WTC11 (cell line): ENCODE measurements at places on chromosomes 2 and 18. TPM values are rescaled to one million over a fixed set of nuclear protein-coding genes. Genes with fewer than 3 reads are reported as not detected.
A peak's percentile ranks its signal among the peaks of the same experiment; 100 is the strongest.

The THAP4 gene
- 72.6 to 88.6 TPM (median 78.0 TPM) in 3 replicates for total RNA-seq

The ABCG8 gene
- 0.23 to 0.25 TPM in 2 of 3 replicates, not detected in the other for total RNA-seq

The TXNDC9 gene
- 24.1 to 31.0 TPM (median 24.6 TPM) in 3 replicates for total RNA-seq

GRCh38 chr2:149004836-149005235 is 33.7 kb upstream of the LYPD6B start:
- no peaks in the 10 kb centered on the region for H3K27me3 ChIP-seq
- no peak overlapping the region for H3K4me3 ChIP-seq
- peaks cover 77% of the 10 kb centered on the region for H3K36me3 ChIP-seq
- peaks cover 48% of the 10 kb centered on the region for H3K4me1 ChIP-seq

DNA sequence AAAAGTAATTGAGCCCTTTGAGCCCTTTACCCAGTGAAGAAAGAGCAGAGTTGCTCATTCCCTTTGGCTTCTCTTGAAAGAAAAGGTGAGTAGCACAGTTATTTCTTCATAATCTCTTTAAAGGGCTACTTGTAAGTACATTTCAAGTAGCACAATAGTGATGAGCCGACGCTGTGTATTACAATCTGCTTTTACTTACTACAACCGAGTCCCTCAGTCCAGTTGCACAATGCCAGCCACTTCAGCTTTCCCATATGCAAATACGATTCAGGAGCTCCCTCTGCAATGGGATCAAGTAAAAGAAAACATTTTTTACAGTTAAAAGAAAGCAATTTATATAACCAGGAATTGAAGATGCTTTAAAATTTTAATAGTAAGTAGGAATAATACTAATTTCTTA is 868.5 kb downstream of the RNF144A start:
- DNase-seq, result no peak
- H3K4me3 ChIP-seq, result no peak overlapping the region
- H3K4me1 ChIP-seq, result 0 out of 2 replicates have a peak, but pooled peaks cover under 1% of the 10 kb centered on the region
- H3K36me3 ChIP-seq, result peaks cover 2% of the 10 kb centered on the region; the same call in 1 of the 2 replicates
- no peak overlapping the region for H3K27ac ChIP-seq
- no peaks in the 10 kb centered on the region for H3K27me3 ChIP-seq

GRCh38 chr2:203763241-203763937 is 57.0 kb downstream of the CD28 start:
- H3K4me3 ChIP-seq, result no peak overlapping the region
- H3K27me3 ChIP-seq, result no peaks in the 10 kb centered on the region
- DNase-seq, result no peak
- no peaks in the 10 kb centered on the region for H3K36me3 ChIP-seq
- peaks cover 12% of the 10 kb centered on the region for H3K4me1 ChIP-seq

DNA sequence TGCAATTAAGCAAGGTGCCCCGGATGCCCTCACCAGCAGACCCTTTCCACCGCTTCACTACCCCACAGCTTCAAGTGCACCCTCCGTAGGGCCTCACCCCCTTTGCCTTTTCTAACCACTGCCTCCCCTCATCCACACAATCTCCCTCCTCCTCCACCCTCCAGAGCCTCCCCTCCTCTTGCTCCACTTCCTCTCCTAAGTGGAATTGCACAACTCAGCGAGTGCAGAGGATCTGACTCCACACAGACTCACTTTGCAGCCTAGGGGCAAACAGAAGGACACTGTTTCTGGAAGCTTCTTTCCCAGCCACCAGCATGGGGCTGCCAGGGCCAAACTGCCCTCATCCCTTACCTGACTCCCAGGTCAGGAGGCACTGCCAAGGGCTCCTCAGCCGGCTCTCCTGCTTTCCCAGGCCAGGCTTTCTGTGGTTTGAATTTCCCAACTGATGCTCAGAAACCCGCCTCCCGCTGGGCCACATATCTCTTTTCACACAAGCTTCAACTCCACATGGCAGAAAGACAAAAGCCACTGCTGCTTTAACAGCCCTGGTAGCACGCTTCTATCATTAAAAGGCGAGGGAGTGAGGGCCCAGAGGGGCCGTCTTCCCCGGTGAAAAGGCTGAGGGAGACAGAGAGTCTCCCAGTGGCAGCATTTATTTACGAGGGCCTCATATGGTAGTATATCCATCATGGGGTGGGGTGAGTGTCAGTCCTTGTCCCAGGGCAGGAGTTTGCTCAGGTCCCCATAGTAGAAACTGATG is 74.7 kb upstream of the MGAT4A start:
- no peak for DNase-seq
- H3K4me3 ChIP-seq, result no peak overlapping the region
- peaks cover 19% of the 10 kb centered on the region; the same call in 1 of the 2 replicates for H3K4me1 ChIP-seq
- H3K27me3 ChIP-seq, result no peaks in the 10 kb centered on the region; the same call in 1 of the 2 replicates
- H3K36me3 ChIP-seq, result no peaks in the 10 kb centered on the region
- no peak overlapping the region for H3K27ac ChIP-seq

- H3K27me3 ChIP-seq, result peaks cover 2% of the 10 kb centered on the region; the same call in 1 of the 2 replicates
- H3K27ac ChIP-seq, result no peak overlapping the region
- no peaks in the 10 kb centered on the region for H3K36me3 ChIP-seq
Observed at GRCh38 chr2:16014041-16014787, 73.9 kb downstream of the MYCN start.

- no peak overlapping the region for H3K4me3 ChIP-seq
- H3K36me3 ChIP-seq, result peaks cover 21% of the 10 kb centered on the region
- DNase-seq, result no peak
Observed at GRCh38 chr18:46728219-46728930, 28.5 kb downstream of the ST8SIA5 start.

DNA sequence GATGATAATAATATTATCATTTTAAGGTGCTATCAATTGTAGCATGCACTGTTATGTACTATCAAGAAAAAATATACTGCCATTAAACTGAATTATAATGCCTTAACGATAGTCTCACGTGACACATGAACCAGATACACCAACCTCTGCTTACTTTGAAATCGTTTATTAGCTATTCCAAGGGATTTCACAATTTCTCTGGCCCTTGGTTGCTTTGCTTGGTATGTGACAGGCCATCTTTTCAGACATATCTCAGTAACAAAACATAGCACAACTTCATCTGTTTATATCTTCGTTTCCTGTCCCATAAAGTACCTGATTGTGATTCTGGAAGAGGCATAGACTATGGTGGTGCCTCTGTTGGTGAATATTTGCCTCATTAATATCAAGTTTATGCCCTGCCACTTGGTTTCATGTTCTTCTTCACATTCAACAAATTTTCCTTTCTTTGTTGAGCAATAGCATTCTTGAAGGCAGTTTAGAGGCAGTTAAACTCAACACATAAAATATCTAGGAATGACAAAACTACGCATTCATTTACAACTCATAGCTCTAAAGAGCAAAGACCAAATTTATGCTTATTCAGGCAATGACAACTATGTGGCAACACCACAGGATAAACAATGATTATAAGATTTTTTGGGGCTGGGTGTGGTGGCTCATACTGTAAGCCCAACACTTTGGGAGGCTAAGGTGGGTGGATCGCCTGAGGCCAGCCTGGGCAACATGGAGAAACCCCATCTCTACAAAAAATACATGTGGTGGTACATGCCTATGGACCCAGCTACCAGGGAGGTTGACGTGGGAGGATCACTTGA is 84.3 kb downstream of the MCFD2 start:
- H3K27me3 ChIP-seq, result no peaks in the 10 kb centered on the region
- H3K27ac ChIP-seq, result no peak overlapping the region
- no peaks in the 10 kb centered on the region for H3K4me1 ChIP-seq
- DNase-seq, result no peak
- H3K4me3 ChIP-seq, result no peak overlapping the region

GRCh38 chr2:222194669-222195068 is 104.1 kb downstream of the PAX3 start:
- H3K27ac ChIP-seq, result no peak overlapping the region
- H3K36me3 ChIP-seq, result no peaks in the 10 kb centered on the region
- peaks cover 7% of the 10 kb centered on the region for H3K4me1 ChIP-seq
- H3K4me3 ChIP-seq, result no peak overlapping the region
- no peak for DNase-seq

DNA sequence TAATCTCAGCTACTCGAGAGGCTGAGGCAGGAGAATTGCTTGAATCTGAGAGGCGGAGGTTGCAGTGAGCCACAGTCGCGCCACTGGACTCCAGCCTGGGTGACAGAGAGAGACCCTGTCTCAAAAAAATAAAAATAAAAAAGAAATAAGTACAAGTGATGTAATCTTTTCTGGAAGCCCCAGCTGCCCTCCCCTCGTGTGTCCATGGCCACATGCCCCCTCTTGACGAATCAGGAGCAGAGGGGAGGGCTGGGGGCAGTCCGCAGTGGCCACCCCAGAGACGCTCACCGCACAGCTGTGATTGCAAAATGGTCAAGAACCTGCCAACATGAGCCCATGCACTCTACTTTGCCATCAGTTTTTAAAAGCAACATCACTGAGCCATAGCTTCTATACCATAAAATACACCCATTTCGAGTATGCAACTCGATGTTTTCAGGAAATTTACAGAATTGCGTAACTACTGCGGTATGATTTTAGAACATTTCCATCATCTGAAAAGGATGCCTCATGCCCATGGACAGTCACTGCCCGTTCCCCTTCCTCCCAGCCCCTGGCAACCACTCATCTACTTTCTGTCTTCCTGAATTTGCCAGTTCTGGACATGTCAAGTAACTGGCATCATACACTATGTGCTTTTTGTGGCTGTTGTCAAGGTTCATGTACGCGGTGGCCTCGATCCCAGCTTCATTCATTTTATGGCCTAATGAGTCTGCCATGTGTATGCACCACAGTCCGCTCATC is 88.1 kb downstream of the NDUFA10 start:
- no peak overlapping the region for H3K4me3 ChIP-seq
- no peak overlapping the region for H3K27ac ChIP-seq
- DNase-seq, result peak; percentile 1

GRCh38 chr2:223090039-223090438 is 38.0 kb downstream of the KCNE4 start:
- H3K27me3 ChIP-seq, result no peaks in the 10 kb centered on the region; the same call in 1 of the 2 replicates
- no peak for DNase-seq
- H3K4me3 ChIP-seq, result no peak overlapping the region
- H3K27ac ChIP-seq, result no peak overlapping the region
- no peaks in the 10 kb centered on the region for H3K36me3 ChIP-seq
- H3K4me1 ChIP-seq, result peaks cover 10% of the 10 kb centered on the region

DNA sequence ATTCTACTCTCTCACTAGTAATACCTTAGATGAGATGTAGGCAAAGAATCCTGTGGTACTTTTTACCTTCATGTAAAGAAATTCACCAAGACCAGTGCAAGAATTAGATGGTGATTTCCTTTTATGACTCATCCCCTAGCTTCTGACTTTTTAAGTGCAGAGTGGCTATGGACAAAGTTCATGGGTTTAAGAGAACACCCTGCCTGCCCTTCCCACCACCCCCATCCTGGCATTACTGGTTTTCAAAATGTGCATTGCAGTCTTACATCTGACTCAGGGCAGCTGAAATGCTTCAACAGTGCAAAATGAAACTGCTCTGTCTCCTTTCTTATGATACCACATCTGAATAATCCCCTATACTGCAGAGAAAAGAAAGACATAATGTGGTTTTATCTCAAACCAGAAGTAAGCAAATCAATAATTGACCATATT is 22.6 kb downstream of the MAIP1 start:
- H3K4me1 ChIP-seq, result peaks cover 33% of the 10 kb centered on the region
- 0 out of 2 replicates have a peak, but pooled peaks cover 4% of the 10 kb centered on the region for H3K36me3 ChIP-seq
- no peaks in the 10 kb centered on the region for H3K27me3 ChIP-seq

DNA sequence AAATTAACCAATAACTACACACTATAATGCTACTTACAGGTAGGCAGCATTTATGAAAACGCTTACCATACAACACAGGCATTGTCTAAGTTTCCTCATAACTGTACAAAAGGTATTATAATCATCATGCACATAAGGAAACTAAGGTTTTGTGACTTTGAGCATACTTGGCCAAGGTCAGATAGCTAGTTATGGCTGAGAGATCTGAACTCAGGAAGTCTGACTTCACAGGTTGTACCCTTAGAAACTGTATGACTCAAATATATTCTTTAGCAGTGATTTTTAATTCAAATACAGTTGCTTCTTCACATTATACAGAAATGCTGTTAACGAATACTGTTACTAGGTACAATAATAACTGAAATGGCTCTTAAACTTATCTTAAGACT is 89.3 kb downstream of the TRIP12 start:
- no peaks in the 10 kb centered on the region for H3K4me1 ChIP-seq
- H3K27ac ChIP-seq, result no peak overlapping the region
- H3K36me3 ChIP-seq, result peaks cover 13% of the 10 kb centered on the region
